ENCODE measurements at places on chromosomes 2 and 18.

DNA sequence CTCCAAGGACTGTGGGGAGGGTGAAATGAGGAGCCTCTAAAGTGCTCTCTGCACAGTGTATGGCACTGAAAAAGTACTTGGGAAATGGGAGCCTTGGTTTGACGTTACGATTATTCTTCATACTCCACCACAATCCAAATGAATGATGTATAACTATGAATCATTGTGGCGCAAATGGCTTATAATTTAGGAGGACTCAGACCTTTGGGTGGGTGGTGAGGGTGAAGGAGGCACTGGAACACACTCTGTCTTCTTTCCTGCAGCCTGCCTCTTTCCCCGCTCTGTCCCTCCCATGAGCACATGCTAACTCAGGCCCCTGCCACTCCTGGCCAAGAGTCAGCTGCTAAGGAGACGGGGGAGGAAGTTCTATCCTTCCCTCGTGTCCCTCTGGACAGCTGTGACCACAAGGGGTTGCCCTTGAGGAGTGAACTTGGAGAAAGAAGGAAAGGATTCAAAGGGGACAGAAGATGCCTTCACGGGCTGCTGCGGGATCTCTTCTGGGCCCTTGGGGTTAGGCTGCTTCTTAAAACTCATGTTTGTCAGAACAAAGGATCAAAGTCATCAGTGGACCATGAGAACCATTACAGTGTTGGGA, 36.5 kb downstream of the POLR1A start:
- DNase-seq, result no peak

- no peak for DNase-seq
Measured at GRCh38 chr2:69961496-69961895, at the start of gene ASPRV1. TSS of gene ASPRV1 (minus strand) at chr2:69961631. CDS start at chr2:69961436, 195 bp downstream.

- DNase-seq, result no peak
Measured at GRCh38 chr2:64939332-64939917, 49.8 kb upstream of the SLC1A4 start.

DNA sequence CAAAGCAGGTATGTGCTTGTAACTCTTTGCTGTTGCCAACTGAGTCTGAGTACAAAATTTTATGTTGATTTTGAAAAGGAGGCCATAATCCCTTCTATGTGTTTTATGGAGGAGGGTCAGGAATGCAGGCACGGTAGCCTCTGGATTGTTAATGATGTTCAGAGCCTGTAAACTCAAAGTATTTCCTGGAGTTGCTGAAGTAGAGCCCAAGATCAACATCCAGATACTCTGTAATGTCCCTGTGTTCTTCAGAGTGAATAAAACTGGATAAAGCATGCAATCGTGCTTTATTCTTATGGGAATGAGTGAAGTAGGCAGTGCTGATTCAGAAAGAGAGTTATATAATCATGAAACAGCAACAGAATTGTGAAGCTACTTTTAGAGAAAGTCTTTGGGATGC, 61.8 kb upstream of the CHRNA1 start:
- DNase-seq, result no peak

- DNase-seq, result no peak
Measured at GRCh38 chr2:147712051-147712450, 132.8 kb upstream of the ACVR2A start.

DNA sequence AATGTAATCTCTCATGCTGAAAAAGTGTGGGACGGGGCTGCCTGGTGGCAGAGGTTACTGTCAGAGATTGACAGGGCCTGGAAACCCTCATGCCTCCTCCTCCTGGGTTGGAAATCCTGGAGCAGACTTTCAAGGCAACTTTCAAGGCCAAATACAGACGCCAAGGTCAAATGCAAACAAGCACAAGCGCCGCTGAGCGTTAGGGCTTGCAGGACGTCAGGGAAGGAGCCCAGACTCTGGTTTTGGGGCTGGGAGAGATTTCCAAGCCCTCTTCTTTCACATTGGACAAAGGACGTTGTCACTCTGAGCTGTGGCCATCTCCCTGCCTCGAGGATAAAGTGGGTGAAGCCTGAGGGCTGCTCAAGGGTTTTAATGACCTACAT, 120.1 kb downstream of the TWIST2 start:
- no peak for DNase-seq

- no peak for DNase-seq
Measured at GRCh38 chr18:56804395-56804794, 153.2 kb downstream of the WDR7 start.

- no peak for DNase-seq
Measured at GRCh38 chr18:36017232-36017631, 44.8 kb downstream of the RMP24 start.

DNA sequence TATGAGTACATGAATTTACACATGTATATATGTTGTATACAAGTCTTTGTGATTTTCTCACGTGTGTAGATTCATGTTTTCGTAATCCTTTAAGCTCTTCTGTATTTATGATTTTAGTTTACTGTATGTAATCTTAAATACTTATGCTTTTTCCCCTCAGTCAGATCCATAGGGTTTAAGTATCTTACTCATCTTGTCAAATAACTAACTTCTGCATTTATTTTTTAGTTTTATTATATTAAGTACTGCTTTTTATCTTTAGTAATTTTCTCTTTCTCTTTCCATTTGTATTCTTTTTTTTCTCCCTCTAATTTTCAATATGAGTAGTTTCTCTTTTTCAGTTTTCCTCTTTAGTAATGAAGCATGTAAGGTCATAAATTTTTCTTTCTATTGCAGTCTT, 179.4 kb downstream of the LCLAT1 start:
- DNase-seq, result no peak

DNA sequence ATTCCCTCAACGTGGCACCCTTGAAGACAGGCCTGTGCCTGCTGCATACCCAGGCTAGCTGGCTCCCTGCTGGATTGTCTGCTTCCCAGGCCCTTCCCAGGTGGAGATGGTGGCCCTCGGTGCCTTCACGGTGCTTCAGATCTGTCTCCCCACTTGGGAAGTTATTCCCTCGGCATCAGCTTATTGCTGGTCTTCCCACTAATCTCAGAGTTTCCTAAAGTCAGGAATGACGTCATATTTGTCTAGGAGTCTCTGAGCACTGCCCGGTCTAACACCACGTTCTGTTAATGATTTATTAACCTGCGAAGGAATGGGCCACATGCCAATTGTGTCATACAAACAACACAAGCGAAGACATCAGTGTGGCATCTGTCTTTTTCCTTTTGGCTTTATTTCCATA, 269.8 kb upstream of the ID2 start:
- no peak for DNase-seq

GRCh38 chr2:44682459-44682858, 259.0 kb upstream of the SIX3 start:
- DNase-seq, result no peak

GRCh38 chr2:123732563-123732962, 292.5 kb upstream of the CNTNAP5 start:
- no peak for DNase-seq

- no peak for DNase-seq
Measured at GRCh38 chr2:234406085-234406484, 90.8 kb downstream of the ARL4C start.

GRCh38 chr18:55345103-55345950, 242.7 kb downstream of the TCF4 start:
- DNase-seq, result no peak

- DNase-seq, result no peak
Measured at GRCh38 chr18:38301621-38302020, 736.0 kb upstream of the CELF4 start.

GRCh38 chr2:45728458-45728942, 77.0 kb downstream of the PRKCE start:
- no peak for DNase-seq

DNA sequence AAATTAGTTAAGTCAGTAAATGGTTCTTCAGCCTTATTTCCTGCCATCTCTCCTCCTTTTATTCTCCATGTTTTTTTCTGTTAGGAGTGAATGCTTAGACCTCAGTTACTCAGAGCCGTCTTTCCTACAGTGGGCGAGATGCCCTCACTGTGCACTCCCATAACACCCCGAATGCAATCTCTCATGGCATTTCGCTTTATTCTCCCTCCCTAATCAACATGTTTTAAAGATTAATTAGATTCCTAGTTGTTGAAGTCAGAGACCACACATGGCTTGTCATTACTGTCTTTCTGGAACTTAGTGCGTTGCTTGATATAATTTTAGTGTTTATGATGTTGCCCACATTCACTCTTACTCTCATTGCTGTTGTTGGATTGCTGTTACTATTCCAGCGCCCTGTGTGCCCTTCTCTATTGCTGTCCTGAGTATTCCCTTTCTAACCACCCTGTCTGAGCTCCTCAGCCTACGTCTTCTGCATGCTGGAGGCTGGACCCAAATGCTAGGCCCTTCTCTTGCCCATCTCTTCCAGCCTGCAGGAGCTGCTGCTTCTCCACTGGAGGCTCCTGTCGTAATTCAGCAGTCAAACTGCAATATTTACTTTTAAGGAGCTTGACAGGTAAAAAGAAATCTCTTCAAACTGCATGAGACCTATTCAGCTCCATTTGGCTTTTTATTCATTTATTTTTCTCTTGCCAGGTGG, 99.3 kb downstream of the MAP2 start:
- DNase-seq, result no peak

DNA sequence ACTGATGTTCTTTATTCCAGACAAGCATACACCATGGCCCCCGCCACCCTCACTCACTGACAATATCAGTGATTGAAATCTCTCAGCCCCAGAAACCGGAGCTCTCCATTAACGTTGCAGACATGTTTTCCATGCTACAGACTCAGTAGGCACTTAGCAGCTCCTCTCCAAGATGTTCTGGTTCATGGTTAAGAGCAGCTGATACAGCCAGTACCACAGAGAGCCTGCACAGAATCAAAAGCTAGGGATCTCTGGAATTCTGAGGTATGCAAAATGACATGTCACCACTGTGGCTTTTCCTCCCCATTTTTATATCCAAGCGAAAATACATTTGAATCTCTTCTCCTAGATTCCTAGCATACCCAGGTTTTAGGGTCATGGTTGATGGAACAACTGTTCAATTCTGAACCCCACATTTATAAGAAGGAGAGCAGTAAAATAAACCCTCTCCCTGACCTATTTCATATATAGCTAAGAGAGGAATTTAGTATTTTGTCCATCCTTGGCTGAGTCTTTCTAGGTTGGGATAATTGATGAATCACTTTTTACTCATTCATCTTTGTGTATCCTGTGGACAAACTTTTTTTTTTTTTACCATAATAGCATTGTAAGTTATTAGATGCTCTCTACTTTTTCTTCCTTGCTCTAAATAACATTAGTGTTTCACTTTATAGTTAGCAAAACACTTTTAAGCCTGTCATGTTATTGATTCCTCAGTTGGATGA, 488.4 kb upstream of the PIK3C3 start:
- DNase-seq, result no peak

GRCh38 chr2:233418761-233419546, 64.7 kb downstream of the DGKD start:
- no peak for DNase-seq

- DNase-seq, result no peak
Measured at GRCh38 chr2:135066710-135067109, 14.6 kb downstream of the RAB3GAP1 start.

- DNase-seq, result no peak
Measured at GRCh38 chr18:48803518-48803917, 147.2 kb downstream of the SMAD7 start.

- no peak for DNase-seq
Measured at GRCh38 chr2:232871418-232871834, 1.4 kb downstream of the SNORC start.

- no peak for DNase-seq
Measured at GRCh38 chr2:10348891-10349290, 46.2 kb downstream of the HPCAL1 start.

GRCh38 chr18:5051207-5051606, 145.8 kb downstream of the AKAIN1 start:
- DNase-seq, result no peak

GRCh38 chr2:107091163-107091864, 205.3 kb upstream of the ST6GAL2 start:
- no peak for DNase-seq

- DNase-seq, result no peak
Measured at GRCh38 chr2:127796389-127796788, 14.6 kb downstream of the WDR33 start.

GRCh38 chr2:8309131-8309530, 372.7 kb upstream of the ID2 start:
- no peak for DNase-seq

- DNase-seq, result no peak
Measured at GRCh38 chr2:108586631-108587030, 52.4 kb downstream of the LIMS1 start.

- no peak for DNase-seq
Measured at GRCh38 chr2:43717322-43717721, 41.1 kb upstream of the C1GALT1C1L start.

DNA sequence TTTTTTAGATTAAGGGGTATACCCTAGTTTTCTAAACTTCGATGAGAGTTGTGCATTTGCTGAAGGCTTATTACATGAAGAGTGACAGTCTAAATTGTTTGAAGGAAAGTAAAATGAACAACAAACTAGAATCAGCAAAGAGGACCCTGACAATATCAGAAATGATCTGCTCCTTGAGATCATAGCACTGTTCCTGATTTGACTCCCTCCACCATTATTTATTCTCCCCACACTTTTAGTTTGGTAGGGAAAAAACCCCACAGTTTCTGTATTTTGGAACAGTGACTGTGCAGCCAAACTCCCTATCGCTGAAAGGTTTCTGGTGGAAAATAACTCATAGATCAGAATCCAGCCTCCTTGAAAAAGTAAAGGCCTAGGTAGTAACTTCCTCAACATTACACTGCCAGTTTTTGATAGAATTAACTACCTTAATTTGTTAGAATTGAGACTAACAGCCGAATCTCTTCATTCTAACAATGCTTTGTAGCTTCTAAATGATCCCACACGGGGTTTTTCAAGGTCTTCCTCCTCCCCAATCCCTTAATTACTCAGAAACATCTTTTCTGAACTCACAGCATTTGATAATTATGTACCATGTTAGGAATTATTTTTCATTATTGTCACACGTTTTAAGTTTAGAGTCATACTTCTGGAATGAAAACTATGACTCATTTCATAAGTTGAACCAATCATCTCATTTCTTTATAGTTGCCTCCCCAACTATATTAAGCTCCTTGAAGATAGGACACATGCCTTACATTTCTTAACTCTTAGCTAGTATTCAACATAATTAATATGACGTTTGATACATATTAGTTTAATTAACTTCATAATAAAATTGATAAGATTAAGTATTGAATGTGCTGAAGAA, 2.9 kb downstream of the MYL12A start:
- DNase-seq, result no peak

GRCh38 chr2:69628325-69629021, 15.1 kb downstream of the AAK1 start:
- no peak for DNase-seq

DNA sequence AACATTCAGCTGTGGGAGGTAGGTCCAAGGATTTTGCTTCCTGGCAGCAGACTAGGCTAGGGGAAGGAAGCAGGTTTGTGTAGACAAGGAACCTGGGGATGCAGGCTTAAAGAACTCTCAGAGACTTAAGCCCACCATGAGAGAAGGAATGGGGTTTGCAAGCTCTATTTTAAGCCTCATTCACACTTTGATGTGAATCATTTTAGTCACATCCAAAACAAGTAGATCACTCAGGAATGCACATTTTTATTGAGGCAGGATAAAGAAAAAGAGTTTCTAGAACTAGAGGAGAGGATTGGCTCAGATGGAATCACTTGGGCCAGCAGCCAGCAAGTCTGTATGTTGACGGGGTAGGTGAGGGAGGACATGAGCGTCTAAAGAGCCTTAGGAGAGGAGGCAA, 3.3 kb upstream of the NAPG start:
- DNase-seq, result no peak

GRCh38 chr2:182817558-182817957, 48.9 kb downstream of the FRZB start:
- no peak for DNase-seq

- DNase-seq, result no peak
Measured at GRCh38 chr18:51196118-51196810, 1.2 kb downstream of the MEX3C start.
